HepG2 (cell line): ENCODE measurements at places on chromosomes 5 and 9.

GRCh38 chr9:89351584-89352300 is 33.4 kb downstream of the SECISBP2 start:
- H3K27ac ChIP-seq: peak overlapping the region; percentile 10
- H3K27me3 ChIP-seq: no peaks in the 10 kb centered on the region
- no peak for DNase-seq
- H3K4me3 ChIP-seq: no peak overlapping the region

DNA sequence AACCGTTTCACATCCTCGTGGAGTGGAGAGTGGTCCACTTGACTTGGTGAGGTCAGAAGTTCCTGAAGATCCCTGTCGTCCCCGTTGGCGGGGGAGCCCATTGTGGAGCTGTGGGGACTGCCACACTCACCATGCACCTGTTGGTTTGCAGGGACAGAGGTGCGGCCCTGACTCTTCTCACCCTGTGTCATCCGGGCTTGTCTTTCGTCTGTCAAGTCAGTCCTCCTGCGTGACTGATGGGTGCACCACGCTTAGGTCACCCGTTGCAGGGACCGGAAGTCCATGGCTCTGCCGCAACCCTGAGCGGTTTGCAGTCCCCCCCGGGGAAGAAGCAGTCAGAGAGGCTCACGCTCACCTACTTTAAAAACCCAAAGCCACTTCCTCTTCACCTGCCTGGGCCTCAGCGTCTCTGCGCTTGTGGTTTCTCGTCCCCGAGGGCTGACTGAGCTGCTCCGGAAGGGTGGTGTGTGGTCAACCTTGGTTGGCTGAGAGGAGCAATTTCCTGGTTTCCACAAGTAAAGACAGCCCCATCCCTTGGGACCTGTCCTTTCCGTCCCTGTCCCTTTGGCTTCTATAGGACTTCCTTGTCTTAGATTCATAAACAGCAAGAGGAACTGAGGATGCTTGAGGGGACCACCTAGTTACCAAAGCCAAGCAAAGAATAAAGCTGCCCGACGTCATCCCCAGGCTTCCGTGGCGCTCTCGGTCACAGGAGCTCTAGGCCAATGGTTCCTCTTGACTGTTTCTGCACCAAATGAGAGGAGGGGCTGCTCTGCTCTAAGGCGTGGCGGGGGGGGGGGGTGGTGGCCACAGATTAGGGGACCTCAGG is 53.2 kb downstream of the USP20 start:
- no peaks in the 10 kb centered on the region for H3K27me3 ChIP-seq
- H3K4me3 ChIP-seq: no peak overlapping the region
- no peak for DNase-seq
- H3K36me3 ChIP-seq: peaks cover 4% of the 10 kb centered on the region; the same call in 1 of the 2 replicates
- H3K27ac ChIP-seq: no peak overlapping the region

GRCh38 chr5:151048526-151048925 is 28.1 kb downstream of the GPX3 start:
- H3K4me1 ChIP-seq: no peaks in the 10 kb centered on the region
- no peak overlapping the region for H3K4me3 ChIP-seq

DNA sequence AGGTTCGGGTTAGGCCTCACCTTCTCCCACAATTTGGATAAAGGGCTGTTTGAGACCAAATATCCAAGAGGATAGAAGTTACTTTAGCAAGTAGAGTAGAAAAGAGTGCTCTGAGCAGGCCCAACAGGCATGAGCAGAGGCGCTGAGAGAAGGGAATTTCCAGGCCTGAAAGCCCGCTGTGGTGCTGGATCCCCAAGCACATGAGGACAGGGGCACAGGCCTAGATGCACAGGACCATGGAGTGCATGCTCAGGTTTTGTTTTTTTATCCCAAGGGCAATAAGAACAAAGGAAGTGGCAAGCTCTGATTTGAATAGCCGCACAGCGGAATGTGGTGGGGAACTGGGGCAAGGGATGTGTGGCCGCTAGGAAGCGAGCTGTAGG is 33.3 kb downstream of the OSMR start:
- no peak overlapping the region for H3K4me3 ChIP-seq
- no peaks in the 10 kb centered on the region for H3K4me1 ChIP-seq
- no peaks in the 10 kb centered on the region for H3K27me3 ChIP-seq

DNA sequence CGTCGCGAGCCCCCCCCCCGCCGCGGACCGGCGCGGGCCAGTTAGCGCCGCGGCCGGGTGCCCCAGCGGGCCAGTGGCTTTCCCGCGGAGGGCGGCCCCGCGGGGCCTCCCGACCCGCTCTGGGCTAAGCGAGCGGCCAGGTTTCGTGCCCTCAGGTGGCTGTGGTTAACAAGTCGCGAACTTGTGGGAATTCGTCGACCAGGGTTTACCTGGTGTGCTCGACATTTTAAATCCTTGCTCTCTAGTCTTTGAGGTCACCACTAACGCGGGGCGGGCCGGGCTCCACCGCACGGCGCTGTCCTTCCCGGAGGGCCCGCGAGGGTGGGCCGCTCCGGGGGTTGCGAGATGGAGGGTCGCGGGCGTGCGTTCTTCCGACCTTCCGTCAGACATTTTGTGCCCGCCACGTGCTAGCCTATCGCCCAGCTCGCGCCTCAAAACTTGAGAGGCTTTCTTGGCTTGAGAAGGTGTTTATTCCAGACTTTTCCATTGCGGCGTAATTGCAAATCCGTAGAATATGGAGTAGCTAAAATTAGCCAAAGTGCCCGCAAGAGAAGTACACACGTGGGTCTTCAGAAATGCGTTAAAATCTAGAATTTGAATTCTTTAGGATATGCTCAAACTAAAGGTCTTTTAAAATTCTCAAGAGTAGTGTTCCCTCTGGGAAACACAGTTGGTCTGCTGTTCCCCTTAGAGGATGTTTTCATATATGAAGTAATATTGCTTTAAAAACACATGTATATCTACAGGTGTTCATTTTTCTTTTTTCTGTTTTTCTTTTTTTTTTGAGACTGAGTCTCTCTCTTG is 2.1 kb downstream of the ANP32B start:
- H3K36me3 ChIP-seq: no peaks in the 10 kb centered on the region
- DNase-seq: no peak
- no peaks in the 10 kb centered on the region; the same call in 1 of the 2 replicates for H3K27me3 ChIP-seq
- peaks cover 75% of the 10 kb centered on the region for H3K4me1 ChIP-seq
- peak overlapping the region; percentile 95 for H3K27ac ChIP-seq

GRCh38 chr5:15806613-15807012 is 306.6 kb downstream of the FBXL7 start:
- no peaks in the 10 kb centered on the region for H3K4me1 ChIP-seq
- no peak for DNase-seq
- no peak overlapping the region for H3K4me3 ChIP-seq
- H3K36me3 ChIP-seq: no peaks in the 10 kb centered on the region
